ENCODE measurements at places on chromosomes 1 and 21.
A peak's percentile ranks its signal among the peaks of the same experiment; 100 is the strongest.

DNA sequence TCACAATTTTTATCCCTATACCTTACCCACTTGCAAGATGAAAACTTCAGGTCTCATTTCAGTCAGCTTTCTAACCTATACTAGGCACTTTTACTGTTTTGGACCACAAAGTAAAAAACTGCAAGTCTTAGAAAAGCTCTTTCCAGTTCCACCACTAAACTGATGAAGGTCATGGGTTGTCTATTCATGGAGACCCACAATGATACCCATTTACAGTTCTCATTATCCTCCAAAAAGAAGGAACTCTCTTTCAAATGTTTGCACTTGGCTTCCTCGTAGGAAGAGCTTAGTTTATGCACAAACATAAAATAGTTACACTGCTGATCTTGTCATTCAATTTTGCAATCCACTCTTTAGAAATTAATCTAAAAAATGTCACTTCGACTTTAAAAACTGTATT, 9.3 kb downstream of the ZNF281 start:
- no peak for DNase-seq

DNA sequence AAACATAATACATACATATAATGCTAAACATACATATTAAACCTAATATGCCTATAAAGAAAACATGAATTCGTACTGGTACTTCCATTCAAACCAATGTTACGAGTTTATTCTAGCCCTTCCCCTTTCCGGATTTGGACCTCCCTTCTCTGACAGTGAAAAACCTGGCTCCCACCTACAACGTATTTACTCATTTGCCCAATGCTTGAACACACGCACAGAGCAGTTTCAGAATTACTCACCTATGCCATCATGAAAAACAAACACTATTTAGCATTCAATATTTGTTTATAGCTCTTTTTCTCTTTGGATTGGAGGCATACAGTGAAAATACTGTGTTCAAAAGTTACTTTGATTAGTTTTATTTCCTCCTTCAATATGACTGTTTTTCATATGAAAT, 204.4 kb downstream of the LMX1A start:
- no peak for DNase-seq

DNA sequence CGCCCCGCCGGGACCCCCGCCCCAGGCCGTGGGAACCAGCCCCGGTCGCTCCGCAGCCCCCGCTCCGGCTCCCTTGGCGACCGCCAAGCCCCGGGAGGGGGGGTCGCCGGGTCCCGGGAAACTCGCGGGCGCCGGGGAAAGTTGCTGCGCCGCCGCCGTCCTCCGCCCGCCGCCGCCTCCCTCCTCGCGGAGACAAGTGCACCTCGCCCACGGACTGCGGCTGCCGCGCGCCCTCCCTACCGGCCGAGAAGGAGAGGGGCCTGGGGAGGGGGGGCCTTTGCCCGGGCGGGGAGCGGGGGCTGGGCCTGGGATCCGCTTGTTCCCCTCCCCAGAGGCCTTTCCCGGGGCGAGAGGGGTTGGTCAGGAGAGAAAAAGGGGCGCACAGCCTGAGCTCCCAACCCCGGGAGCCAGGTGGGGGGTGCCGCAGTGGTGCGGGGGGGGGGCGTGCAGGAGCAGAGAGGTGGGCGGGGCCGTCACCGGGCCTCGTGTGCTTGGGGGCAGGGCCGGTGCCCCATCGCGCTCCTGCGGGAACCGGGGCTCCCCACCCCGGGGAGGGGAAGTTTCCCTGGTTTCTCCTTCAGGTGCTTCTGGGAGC, 592 bp downstream of the AGRN start:
- DNase-seq: no peak

- no peak for DNase-seq
Observed at GRCh38 chr1:172967936-172968335, 82.8 kb downstream of the TNFSF18 start.

DNA sequence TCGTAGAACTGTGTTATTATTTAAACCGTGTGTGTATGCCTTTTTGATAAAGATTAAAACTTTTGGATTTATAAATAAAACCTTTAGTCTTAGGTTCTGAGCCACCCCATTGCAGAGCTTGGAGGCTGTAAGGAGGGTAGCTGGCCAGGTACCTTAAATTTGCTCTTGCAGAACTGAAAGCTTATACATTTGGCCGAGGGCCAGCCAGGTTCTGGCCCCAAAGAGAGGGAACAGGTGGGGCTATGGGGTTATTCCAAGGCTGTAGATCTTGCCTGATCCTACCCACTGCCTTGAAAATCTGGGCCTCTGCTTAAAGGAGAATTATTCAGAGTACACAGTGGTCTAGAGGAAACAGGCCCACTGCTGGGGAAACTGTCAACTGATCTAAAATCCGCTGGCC, 59.6 kb downstream of the CAMK2N1 start:
- no peak for DNase-seq

DNA sequence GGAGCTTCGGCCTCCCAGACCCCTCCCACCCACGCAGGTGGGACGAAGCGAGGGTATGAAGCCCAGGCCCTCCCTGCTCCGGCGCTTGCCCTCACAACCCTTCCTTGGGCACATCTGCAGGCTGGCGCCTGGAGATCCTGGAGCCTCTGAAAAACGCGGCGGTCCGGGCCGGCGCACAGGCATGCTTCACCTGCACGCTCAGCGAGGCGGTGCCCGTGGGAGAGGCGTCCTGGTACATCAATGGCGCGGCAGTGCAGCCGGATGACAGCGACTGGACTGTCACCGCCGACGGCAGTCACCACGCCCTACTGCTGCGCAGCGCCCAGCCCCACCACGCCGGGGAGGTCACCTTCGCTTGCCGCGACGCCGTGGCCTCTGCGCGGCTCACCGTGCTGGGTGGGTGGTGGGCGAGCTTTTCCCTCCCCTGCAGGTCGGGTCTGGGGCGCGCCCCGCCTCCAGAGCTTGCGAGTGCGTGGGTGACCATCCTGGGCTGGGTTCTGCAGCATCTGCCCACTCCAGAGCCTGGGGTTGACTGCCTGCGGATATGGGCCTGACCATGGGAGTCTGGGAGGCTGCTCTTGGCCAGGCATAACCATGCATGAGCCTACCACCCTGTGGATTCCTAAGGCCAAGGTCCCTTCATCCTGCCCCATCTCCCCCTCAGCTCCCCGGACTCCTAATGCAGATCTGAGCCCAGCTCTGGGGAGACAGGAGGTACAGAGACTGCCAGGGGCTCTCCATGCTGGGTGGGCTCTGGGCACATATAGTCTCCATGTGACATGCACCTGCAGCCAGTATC, 89.8 kb downstream of the TRIM11 start:
- DNase-seq: peak; percentile 72

GRCh38 chr1:7069931-7070330, 284.7 kb downstream of the CAMTA1 start:
- DNase-seq: no peak

DNA sequence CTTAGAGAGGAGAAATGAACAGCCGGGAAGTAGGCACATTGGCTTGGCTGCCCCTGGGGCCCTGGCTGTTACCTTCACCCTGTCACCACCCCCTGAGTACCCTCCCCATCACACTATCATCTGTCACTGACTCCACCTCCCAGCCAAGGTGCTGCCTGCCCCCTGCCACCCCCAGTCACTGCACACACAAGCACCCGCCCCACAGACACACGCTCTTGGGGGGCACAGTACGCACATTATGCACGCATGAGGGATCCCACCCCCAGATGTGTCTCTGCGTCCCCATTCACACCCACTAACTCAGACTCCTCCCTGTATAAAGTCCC, 223.3 kb downstream of the PTPRU start:
- DNase-seq: no peak

DNA sequence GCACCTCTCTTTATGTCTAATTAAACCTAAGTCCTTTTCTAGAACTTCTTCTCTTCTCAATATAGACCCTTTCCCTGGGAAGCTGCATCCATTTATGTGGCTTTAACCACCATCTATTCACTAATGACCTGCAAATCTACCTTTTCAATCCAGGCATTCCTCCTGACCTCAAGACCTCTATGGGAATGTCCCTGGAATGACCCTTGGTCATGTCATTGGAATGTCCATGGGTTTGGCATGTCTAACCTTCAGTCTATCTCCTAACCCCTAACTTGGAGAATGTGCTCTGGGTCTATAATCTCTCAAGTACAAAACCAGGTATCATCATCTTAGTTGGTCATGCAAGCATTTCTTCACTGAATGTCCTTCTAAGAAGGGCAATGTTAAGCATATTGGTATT, 196.1 kb downstream of the KCNH1 start:
- no peak for DNase-seq

DNA sequence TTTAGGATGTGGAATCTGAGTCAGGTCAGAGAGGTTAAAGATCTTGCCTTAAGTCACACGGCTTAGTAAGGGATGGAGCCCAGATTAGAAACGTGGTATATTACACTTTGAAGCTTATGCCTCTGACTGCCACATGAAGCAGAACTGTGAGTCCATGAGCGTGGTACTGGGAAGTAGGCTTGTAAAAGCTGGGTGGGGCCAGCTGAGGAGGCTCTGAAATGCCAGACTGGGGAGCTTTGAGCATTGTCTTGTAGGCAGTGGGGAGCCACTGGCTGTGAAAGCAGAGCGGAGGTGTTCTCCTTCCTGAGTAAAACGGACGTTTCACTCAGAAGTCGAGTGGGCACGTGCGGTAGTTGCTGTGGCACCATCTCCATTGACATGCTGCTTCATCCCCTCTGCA, 72.6 kb upstream of the USP24 start:
- no peak for DNase-seq

DNA sequence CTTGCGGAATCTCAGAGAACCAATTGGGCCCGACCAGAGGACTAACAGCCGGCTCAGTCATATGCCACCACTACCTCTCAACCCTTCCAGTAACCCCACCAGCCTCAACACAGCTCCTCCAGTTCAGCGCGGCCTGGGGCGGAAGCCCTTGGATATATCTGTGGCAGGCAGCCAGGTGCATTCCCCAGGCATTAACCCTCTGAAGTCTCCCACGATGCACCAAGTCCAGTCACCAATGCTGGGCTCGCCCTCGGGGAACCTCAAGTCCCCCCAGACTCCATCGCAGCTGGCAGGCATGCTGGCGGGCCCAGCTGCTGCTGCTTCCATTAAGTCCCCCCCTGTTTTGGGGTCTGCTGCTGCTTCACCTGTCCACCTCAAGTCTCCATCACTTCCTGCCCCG, 49.8 kb downstream of the ACP6 start:
- no peak for DNase-seq

DNA sequence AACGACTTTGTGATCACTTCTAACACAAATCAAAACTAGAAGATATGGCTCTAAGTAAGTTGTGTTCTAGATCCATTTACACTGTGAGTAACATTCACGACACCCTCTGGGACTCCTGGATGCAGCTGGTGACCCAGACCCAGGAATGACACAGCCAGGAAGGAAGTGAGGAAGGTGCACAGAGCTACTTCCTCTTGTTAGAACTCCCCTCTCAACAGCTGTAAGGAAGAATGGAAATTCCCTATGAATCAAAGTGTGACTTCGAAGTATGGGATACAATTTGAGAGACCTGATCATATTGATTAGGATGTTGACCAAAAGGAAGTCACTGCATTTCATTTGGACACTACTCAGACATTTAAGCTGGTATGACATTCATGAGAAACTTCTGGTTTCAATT, 185.3 kb downstream of the NRIP1 start:
- DNase-seq: no peak

GRCh38 chr21:33121715-33122475, 52.0 kb downstream of the OLIG1 start:
- no peak for DNase-seq

DNA sequence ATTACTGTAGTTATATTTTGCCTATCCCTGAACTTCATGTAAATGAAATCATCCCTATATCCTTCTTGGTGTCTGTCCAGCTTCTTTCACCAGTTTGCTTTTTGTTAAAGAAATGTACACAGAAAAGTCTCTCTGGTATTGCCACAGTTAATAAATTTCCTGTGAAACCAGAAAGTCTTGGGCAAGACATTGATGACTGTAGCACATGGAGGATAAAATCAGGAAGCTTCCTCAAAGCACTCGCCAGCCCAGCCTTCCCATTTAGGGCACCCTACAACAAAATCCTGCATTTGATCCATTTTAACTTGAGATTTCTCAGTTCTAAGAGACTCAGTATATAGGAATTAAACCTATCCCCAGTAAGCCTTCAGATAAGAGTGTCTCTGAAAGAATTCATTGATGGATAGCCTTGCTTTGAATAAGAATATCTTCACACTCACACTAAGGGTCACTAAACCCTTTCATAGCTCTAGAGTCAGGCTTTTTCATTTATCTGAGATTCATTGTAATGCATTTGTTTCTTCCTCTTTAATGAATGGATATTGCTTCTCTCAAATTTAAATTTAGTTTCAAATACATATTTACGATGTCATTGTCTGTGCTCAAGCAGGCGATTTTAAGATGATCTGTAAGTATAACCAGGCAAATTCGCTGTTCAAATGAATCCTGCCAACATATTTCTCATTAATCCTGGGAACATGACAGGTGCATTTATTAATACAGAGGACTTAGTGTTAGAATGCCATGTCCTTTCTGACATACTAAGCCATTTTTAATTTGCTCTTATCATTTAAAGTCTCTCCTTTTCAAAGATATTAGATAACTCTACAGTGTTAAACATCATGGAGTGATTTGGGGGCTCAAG, 153.1 kb downstream of the GRIK1 start:
- DNase-seq: no peak

DNA sequence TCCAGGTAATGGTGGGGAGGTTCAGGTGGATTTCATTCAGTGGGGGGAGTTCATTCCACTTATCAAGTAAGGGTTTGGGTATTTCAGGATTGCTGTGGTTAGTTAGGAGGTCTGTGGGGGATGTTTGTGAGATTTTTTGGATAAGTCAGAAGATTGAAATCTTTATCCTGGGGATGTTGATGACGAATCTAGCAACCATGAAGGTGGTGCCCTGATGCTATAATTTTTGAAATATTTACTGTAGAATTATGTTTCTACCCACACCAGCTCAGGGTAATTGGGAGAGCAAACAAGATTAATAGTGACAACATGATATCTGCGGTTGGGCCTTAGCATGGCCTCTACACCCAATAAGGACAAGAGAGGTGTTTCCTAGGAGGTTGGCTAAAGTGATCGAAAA, 28.3 kb downstream of the SUCO start:
- DNase-seq: no peak

DNA sequence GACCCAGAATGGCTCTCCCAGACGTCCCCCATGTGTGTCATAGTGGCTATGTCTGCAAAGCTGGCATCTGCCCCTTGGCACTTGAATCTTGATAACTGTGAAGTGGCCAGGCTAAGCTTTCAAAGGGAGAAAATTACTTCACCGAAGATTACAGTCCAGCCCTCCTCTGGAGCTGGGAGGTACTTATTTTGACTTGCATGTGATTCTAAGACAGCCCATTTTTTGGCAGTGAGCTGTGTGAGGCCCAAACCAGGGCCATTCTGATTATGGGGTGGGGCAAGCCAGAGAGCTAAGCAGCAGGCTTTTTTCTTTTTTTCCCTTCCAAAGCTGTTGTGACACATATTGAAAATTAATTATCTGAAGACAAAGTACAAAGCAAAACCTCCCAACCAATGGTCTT, 42.1 kb upstream of the C8B start:
- DNase-seq: no peak
